IPS DF 6.9 (cell line): ENCODE measurements at places on chromosomes 5 and 9.
A peak's percentile ranks its signal among the peaks of the same experiment; 100 is the strongest.

DNA sequence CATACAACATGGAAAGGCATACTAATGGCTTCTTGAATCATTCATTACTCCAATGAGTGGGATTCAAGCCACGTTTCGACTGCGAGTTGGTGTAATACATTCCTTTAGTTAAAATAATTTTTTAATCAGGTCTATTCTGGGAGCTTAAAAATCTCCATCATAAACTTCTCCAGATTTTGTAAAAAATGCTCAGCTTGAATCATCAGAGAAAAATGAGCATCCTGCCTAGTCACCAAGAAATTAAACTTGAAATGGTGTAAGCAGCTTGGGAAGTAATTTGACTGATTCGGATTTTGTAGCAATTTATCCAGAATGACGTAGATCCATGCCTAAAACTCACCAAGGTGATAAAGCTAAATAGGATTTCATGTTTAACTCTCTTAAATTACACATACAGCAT, 165.7 kb downstream of the SLCO4C1 start:
- no peak for DNase-seq

DNA sequence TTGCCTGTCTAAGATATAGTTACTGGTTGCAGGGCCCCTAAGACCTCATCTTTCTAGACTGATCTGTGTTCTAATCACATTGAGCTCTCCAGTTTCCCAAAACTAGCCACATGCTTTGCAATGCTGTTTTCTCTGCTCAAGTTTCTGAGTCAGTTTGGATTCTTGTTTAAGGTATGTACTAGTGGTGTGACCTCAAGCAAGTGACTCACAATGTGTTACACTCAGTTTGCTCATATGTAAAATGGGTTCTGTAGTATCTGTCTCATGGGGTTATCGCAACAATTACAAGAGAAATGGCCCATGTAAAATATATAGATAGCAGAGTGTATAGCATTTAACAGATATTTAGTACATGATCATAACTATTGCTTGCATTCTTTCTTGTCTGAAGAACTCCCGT, 153.1 kb upstream of the ELL2 start:
- DNase-seq = no peak

- no peak for DNase-seq
These were observed 12.7 kb upstream of the TDRD7 start for GRCh38 chr9:97398999-97399758.

GRCh38 chr9:19188771-19189170, 41.7 kb upstream of the DENND4C start:
- DNase-seq = no peak

GRCh38 chr9:136740971-136741882, 1.5 kb downstream of the LCN10 start:
- no peak for DNase-seq

DNA sequence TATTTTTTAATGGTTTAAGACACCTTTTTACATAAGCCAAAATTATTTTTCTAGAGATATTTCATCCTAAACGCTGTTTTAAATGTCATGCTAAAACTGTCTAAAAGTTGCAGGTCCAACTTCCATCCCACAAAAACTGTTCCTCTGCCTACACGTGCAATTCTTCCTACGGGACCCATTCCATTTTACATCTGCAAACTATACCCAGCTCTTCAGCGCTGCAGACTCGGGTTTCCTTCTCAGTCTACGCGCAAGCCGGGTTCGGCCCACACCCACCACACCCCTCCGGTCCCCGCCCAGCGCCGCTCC, 8.7 kb downstream of the RANBP6 start:
- DNase-seq = no peak

DNA sequence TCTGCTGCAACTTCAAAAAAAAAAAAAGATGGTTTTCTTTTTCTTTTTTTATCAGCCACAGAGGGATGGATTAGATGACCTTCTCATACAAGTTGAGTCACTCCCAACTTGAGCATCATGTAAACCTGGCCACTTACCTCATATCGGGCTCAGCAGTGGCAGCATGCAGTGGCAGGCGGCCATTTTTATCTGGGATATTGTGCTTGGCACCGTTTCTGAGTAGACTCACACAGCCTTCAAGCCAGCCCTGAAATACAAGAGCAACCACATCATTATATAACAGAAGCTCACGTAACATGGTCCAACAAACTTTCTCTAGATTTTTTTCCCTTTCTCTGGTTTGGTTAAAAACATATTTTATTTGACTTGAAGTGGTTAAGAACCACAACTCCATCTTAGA, 62.6 kb downstream of the ANKRD55 start:
- DNase-seq = no peak

- DNase-seq = no peak
These were observed 803.9 kb upstream of the CDH10 start for GRCh38 chr5:25448646-25449045.

DNA sequence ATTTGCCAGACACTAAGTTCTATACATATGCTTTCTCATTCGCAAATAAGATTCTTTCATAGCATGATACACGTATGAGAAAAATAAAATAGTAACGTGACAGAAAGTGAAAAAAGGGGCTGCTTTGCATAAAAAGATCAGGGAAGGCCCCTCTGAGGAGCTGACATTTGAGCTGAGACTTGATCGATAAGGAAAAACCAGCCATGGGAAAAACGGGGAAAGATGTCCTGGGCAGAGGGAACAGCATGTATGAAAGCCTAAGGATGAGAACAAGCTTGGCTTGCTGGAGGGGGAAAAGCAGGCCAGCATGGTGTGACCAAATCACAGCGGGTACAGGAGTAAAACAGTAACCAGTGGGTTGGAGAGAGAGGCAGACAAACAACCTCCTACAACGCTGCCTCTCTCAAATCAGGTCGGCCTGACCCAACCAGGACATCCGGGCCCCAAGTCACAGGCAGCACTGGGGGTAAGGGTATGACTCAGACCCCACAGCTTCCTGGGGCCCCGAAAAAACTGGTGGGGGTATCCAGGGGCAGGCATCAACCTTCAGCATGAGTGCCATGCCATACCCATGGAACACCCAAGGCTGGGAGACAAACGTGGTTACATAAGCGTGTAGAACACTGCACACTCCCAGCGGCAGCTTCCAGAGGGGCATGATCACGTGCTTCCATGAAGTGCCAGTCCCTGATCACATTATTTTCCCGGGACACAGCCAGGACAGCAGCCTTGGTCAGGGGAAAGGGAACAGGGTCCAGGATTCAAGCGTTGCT, 2.2 kb downstream of the TNIP1 start:
- no peak for DNase-seq

DNA sequence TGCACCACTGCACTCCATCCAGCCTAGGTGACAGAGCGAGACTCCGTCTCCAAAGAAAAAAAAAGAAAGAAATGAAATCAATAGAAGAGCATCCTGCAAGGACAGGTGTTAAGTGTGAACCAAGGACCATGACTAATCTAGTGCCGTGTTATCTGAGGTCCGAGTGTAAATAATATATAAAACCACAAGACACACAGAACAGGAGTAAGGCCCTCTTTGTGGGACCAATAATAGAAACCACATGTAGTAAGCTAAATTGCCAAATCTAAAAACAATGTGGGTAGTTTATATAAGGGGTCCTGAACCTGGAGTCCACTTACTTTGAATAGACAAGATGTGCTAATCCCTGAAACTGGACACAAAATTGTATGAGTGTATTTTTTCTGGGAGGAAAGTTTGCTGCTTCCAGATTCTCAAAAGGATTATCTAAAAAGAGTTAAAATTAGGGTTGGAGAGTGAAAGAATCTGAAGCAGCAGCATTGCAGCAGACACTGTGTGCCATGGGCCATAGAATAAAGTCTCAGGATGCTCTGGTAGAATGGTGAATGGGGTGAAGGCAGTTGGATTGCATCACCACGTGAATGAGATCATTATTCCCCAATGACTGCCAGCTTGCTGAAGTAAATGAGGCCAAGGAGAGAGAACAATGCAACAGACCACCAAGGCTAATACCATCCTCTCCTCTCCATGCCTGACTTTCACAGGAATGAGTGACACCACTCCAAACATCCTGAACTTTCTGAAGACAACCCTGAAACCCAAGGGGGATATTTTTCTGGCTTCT, 222.7 kb downstream of the DCP2 start:
- DNase-seq = no peak

DNA sequence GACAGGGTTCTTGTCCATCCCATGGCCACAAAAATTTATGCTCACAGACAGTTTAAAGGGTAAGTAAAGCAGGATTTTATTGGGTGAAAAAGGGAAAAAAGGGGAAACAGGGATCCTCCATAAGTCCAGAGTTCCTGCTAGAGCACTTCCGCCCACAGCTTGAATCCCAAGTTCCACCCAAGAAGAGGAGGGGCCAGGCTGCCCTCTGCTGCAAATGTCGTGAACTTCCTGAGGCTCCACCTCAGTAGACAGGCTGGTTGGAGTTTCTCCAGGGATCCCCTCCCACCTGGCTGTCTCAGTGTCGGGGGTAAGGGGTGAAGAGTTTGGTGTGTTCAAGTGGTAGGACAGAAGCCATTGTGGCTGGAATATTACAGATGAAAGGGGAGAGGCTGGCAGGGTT, 275.0 kb upstream of the SGCD start:
- peak; percentile 11 for DNase-seq

DNA sequence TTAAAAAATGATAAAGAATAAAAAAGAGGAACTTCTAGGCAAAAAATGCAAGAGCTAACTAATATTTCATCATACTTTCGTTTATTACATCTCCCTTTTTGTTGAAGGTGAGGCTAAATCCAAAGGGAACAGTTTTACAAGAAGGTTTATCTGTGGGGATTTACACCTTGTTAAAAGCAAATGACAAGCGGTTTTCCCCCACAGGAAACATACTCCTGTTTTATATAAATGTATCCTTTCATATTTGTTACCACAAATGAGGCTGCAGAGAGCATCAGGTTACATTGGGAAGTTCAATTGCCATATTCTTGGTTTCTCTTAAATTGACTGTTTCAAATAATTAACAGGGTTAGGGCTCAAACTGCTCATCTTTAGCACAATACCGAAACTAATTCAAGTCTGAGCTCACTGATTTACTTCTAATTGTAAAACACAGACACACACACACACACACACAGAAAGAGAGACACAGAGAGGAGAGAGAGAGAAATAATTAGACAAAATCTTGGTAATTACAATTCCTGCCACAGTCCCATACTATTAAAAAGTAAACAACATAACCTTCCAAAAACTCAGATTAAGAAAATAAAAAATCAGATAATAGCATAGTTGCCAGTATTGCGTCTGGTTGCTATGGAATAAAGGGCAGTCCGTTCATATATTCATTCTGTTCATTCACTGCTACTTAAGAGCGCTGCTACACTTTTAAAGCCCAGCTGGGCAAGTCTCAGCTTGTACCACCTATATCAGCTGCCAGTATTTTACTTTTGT, 17.1 kb downstream of the RFX3 start:
- DNase-seq = no peak

DNA sequence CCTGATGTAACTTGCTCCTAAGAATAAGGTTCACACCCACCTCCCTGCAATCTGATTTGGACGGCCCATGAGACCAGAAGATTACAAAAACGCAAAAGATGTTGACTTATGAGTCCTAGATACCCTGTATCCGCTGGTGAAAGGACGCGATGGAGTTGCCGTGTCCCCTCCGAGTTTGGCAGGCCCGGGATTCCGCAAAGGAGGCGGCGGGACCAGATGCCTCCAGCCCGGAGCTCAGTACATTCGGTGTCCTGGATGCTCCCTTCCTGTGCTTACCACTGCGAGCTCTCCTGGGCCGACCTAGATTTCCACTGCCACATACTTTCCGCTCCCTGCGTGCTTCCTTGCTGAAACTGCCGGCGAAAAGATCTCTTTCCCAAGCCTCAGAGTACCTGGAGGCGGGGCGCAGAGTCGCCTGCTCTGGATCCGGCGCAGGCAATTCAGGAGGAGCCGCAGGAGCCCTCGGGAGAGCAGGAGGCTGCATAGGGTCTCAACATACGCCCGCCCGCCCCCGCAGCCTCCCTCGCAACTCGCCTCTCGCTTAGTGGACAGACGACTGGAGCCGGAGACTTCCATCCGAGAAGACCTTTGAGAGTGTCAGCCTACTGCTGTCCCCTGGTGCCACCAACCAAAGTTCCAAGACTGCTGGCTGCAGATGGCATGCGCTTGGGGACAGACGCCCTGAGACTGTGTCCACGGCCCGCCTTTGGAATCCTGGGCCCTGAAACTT, 39.8 kb downstream of the ANXA2R start:
- no peak for DNase-seq

DNA sequence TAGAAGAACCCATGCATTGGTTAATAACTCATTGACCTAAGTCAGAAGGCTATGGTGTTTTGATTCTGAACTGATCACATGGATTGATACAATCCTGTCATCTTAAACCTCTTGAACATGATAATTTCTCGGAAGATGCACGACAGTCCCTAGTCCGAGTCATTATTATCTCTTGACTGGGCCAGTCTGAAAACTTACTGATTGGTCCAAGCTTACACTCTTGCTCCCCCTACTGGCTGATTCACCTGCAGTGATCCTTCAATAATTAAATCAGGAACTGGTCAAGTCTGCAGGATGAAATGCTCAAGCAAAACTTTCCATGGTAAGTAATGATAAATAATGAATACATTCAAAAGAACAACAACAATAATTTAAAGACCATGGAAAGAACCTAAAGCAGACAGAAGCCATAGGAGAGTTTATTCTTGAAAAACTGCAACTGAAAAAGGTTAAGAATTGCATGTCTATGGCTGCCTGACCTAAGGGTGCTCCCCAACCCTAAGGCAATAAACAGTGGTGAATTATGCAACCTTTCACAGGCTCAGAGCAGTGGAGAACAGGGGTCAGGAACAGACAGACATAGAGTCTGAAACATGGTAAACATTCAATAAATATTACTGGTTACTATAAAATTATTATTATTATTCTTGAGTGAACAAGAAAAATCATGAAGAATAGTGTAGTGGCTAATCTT, 79.3 kb downstream of the BRINP1 start:
- DNase-seq = no peak

- no peak for DNase-seq
These were observed 120.1 kb upstream of the LPCAT1 start for GRCh38 chr5:1643651-1644392.

- DNase-seq = no peak
These were observed 18.5 kb downstream of the MRPL36 start for GRCh38 chr5:1781107-1781506.

- DNase-seq = no peak
These were observed 7.6 kb upstream of the FBXO38 start for GRCh38 chr5:148376198-148376597.

- no peak for DNase-seq
These were observed 115.9 kb upstream of the GAS1 start for GRCh38 chr9:87063246-87063645.

DNA sequence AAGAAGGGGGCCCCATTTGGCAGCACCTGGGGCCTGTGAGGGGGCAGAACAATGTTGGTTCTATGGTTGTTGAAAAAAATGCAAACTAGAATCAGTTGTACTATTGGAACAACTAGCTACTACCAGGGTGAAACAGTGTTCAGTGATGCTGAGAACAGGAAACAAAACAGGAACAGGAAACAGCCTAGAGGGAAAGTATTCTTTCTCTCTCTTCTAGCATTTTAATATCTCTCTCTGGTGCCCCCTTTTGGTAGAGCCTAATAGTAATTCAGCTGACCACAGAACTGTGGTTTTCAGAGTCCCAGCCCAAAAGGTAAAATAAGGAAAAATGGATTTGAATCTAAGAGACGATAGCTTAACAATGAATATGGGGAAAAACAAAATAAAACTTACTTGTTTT, 138.0 kb upstream of the KCNN2 start:
- DNase-seq = peak; percentile 29

GRCh38 chr5:67476531-67476930, 279.9 kb upstream of the CD180 start:
- DNase-seq = no peak

GRCh38 chr9:69178583-69179011, 4.5 kb downstream of the TJP2 start:
- no peak for DNase-seq
